Trophoblast cell (in vitro differentiated cells and primary cell): ENCODE measurements at places on chromosomes 16 and 17.
A peak's percentile ranks its signal among the peaks of the same experiment; 100 is the strongest.

DNA sequence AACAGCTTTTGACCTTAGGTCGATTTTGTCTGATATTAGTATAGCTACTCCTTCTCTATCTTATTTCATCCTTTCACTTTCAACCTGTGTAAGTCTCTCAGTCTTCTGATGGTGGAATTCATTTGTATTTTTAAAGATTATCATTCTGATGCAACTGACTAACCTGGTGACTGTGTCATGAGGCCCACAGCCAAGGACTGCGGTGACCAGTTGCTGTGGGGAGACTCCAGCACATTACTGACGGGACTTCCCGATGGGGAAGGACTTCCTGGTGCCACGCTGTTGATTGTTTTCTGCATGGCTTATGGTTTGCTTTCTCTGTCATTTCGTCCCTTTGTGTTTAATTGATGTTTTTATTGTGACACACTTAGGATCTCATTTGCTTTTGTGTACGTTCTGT, 34.2 kb downstream of the RMI2 start:
- no peaks in the 10 kb centered on the region for H3K4me1 ChIP-seq
- no peaks in the 10 kb centered on the region for H3K27me3 ChIP-seq
- no peaks in the 10 kb centered on the region for H3K36me3 ChIP-seq
- H3K27ac ChIP-seq, result no peak overlapping the region

DNA sequence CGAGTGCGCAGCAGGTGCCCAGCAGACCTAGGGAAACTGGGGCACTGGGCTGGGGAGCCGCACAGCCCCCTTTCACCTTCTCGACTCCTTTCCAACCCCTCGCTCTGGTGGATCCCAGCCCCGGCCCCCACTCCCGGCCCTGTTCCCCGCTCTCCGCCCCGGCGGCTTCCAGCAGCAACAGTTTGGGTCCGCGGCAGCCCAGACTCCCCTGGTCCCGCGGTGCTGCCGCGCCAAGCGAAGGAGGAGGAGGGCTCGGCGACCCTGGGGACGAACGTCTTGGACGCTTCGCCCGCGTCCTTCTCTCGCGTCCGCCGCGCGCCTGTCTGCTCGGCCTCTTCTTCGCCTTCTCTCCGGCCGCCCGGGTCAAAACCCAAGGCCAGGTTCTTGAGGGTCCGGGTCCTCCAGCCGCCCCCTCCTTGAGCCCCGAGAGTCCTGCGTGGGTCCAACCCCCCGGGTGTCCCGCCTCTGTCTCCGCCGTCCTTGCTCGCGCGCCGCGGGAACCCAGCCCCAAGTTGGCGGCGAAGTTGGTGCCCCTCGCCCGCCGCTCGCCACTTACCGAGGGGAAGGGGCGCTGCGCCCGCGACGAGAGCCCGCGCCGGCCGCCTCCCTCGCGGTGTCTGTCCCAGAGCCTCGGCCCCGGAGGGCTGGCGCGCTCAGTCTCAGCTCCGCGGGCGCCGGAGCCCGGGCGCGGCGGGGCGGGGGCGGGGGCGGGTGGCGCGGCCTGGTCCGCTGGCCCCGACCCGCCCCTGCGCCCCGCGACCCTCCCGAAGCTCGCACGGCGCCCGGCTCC, 1.4 kb upstream of the GRIN2C start:
- peaks cover 3% of the 10 kb centered on the region for H3K36me3 ChIP-seq
- DNase-seq, result no peak
- H3K27me3 ChIP-seq, result peaks cover 40% of the 10 kb centered on the region
- H3K27ac ChIP-seq, result no peak overlapping the region

- no peak overlapping the region for H3K27ac ChIP-seq
- H3K36me3 ChIP-seq, result no peaks in the 10 kb centered on the region
- no peak overlapping the region for H3K4me3 ChIP-seq
- peaks cover 14% of the 10 kb centered on the region for H3K4me1 ChIP-seq
- DNase-seq, result no peak
Observed at GRCh38 chr17:14311981-14312380, 11.1 kb downstream of the HS3ST3B1 start.

GRCh38 chr16:30665155-30665829, 7.1 kb downstream of the FBRS start:
- DNase-seq, result no peak
- H3K4me3 ChIP-seq, result no peak overlapping the region
- no peaks in the 10 kb centered on the region for H3K27me3 ChIP-seq
- peaks cover 96% of the 10 kb centered on the region for H3K36me3 ChIP-seq
- no peak overlapping the region for H3K27ac ChIP-seq

DNA sequence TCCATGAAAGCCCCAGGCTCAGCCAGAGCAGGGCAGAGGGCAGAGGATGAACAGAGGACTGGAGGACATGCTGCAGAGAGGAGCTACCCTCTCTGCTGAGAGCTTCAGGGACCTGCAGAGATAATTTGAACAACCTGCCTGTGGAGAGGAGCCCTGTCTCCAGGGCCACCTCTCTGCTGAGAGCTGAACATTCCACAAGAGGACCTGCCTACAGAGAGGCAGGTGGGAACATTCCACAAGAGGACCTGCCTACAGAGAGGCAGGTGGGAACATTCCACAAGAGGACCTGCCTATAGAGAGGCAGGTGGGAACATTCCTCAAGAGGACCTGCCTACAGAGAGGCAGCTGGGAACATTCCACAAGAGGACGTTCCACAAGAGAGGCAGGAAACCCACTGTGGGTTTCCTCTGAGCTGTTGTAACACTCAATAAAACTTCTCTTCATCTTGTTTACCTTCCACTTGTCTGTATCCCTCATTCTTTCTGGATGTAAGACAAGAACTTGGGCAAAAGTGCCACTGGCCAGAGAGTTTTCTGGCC, 551.9 kb upstream of the CA10 start:
- H3K36me3 ChIP-seq, result no peaks in the 10 kb centered on the region
- no peak overlapping the region for H3K27ac ChIP-seq
- H3K4me3 ChIP-seq, result no peak overlapping the region
- H3K4me1 ChIP-seq, result no peaks in the 10 kb centered on the region
- no peaks in the 10 kb centered on the region for H3K27me3 ChIP-seq
- DNase-seq, result peak; percentile 1

DNA sequence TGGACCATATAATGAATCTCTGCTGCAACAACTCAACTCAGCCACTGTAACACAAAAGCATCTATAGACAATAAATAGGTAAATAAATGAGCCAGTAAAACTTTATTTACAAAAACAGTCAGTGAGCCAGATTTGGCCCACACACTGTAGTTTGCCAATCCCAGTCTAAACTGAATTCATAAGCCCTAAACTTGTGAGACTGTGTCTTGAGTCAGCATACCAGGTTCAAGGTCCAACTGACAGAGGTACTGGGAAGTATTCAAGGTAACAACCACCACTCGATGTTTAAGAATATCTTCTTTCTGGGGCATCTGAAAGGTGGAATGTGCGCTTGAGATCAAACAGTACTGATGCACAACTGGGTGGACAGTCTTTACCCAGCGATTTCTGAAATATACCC, 94.2 kb downstream of the HELZ start:
- no peak for DNase-seq
- H3K36me3 ChIP-seq, result peaks cover 14% of the 10 kb centered on the region
- H3K27ac ChIP-seq, result no peak overlapping the region
- H3K27me3 ChIP-seq, result no peaks in the 10 kb centered on the region
- H3K4me1 ChIP-seq, result no peaks in the 10 kb centered on the region

DNA sequence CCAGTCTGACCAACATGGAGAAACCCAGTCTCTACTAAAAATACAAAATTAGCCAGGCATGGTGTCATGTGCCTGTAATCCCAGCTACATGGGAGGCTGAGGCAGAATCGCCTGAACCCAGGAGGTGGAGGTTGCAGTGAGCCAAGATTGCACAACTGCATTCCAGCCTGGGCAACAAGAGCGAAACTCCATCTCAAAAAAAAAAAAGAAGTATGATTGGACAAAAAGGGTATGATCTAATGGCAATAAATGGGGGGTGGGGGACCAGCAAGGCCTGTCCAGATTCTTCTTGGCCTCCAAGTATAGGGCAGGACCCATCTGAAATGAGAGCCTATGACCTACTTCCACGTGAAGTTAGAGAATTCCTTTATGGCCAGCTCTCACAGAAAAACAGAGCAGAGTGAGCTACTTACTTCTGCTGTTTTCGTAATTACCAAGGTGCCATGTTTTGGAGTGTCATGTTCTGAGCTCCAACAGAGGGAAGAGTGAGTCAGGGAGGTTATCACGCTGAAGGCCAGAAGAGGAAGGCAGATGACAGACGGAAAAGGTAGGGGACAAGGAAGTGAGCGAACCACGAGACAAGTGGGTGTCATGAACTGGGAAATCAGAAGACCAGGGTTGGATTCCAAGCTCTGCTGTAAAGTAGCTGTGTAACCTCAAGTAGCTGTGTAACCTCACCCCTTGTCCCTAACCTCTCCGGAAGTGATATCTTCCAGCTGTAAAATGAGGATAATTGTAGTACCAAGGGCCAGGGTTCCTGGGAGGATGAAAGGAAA, 3.6 kb upstream of the ZMYND15 start:
- peaks cover 16% of the 10 kb centered on the region for H3K4me1 ChIP-seq
- H3K4me3 ChIP-seq, result no peak overlapping the region
- H3K27ac ChIP-seq, result no peak overlapping the region
- peak; percentile 35 for DNase-seq
- peaks cover 3% of the 10 kb centered on the region for H3K36me3 ChIP-seq
- peaks cover 31% of the 10 kb centered on the region for H3K27me3 ChIP-seq

DNA sequence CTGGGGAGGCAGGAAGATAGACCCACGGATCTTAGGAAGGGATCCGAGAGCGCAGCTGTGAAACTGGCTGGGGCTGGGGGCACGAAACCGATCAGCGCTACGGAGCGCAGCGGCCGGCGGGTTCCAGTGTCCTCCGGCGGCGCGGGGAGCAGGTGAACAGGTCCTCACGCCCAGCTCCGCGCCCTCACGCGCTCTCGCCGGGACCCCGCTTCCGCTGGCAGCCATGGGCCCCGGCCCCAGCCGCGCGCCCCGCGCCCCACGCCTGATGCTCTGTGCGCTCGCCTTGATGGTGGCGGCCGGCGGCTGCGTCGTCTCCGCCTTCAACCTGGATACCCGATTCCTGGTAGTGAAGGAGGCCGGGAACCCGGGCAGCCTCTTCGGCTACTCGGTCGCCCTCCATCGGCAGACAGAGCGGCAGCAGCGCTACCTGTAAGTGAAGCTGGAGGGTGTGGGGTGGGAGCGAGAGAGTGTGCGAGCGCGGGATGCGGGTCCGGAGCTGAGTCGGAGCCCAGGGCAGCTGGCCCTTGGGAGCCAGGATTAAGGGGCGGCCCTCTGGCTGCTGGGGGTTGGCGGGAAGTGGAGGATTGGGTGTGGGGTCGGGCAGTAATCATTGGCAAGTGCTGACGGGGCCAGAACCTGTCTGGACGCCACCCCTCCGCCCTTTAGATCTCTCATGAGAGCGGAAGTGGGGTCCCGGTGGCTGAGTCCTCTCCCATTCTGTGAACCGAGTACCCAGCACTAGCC, 479 bp downstream of the ITGA3 start:
- peaks cover 56% of the 10 kb centered on the region for H3K4me1 ChIP-seq
- H3K27ac ChIP-seq, result peak overlapping the region; percentile 78
- H3K36me3 ChIP-seq, result peaks cover 2% of the 10 kb centered on the region
- H3K4me3 ChIP-seq, result peak overlapping the region; percentile 80
- H3K27me3 ChIP-seq, result no peaks in the 10 kb centered on the region
- peak; percentile 89 for DNase-seq

- H3K36me3 ChIP-seq, result no peaks in the 10 kb centered on the region
- no peaks in the 10 kb centered on the region for H3K27me3 ChIP-seq
- H3K4me3 ChIP-seq, result no peak overlapping the region
- H3K4me1 ChIP-seq, result peaks cover 5% of the 10 kb centered on the region
- no peak for DNase-seq
Observed at GRCh38 chr17:35808240-35808961, 883 bp upstream of the TAF15 start.

- no peak overlapping the region for H3K27ac ChIP-seq
- H3K4me3 ChIP-seq, result no peak overlapping the region
- DNase-seq, result no peak
- peaks cover 8% of the 10 kb centered on the region for H3K4me1 ChIP-seq
Observed at GRCh38 chr17:78872486-78872885, 30.5 kb downstream of the CEP295NL start.

DNA sequence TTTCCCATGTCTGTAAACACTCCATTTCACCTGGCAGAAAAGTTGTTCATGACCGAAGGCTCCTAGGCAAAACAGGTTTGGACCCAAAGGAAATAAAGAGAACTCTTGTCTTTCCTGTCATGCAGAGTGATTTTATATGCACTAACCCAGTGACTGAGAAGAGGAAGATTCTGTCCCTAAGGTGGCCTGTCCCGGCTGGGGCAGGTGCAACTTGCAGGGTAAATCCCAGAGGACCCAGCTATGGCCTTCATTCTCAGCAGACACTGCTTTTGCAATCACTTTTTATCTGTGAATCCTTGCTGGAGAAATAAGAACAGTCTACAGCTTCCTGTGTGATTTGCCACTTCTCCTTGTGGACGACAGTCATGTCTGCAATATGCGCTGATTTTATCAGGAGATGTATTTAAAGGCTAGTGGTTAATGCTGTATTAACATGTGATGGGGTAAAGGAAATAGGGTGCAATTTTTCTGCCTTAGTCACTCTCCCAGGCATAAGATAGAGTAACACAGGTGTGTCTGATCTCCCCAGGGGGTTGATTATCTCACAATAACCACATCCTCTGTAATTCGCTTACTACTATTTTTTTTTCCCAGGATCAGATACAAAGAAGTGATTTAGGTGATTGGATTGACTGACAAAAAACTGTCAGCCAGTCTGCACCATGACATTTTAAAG, 696.8 kb upstream of the SOX9 start:
- no peaks in the 10 kb centered on the region for H3K27me3 ChIP-seq
- no peaks in the 10 kb centered on the region for H3K36me3 ChIP-seq
- H3K4me1 ChIP-seq, result no peaks in the 10 kb centered on the region
- H3K4me3 ChIP-seq, result no peak overlapping the region

GRCh38 chr17:75267153-75267410, 3.9 kb downstream of the MIF4GD start:
- no peak for DNase-seq

DNA sequence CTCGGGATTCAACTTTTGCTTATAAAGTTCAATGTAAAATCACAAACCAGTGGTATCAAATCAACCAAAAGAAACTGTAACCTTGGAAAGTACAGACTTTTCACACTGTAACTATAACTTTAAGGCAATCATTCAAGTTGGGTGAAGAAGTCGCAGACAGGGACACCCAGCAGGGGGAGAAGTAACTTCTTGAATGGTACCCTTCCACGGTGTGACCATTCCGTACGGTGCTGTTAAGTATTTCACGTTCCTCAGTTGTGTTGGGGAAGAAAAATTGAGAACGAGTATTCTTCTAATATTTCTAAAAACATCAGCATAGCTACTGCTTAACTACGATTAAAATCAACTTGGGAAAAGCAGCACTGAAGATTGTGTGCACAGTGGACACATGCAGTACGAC, 55.8 kb downstream of the MYH10 start:
- peaks cover 14% of the 10 kb centered on the region for H3K36me3 ChIP-seq
- H3K4me3 ChIP-seq, result no peak overlapping the region
- no peaks in the 10 kb centered on the region for H3K27me3 ChIP-seq
- no peak overlapping the region for H3K27ac ChIP-seq
- DNase-seq, result peak; percentile 49
- H3K4me1 ChIP-seq, result no peaks in the 10 kb centered on the region

GRCh38 chr17:79645777-79646088, 34.9 kb upstream of the RBFOX3 start:
- no peaks in the 10 kb centered on the region for H3K4me1 ChIP-seq
- no peaks in the 10 kb centered on the region for H3K27me3 ChIP-seq
- H3K36me3 ChIP-seq, result no peaks in the 10 kb centered on the region
- DNase-seq, result no peak
- no peak overlapping the region for H3K27ac ChIP-seq
- no peak overlapping the region for H3K4me3 ChIP-seq

GRCh38 chr17:41513168-41513547, 5.5 kb downstream of the KRT15 start:
- H3K27me3 ChIP-seq, result no peaks in the 10 kb centered on the region
- H3K27ac ChIP-seq, result no peak overlapping the region
- no peak overlapping the region for H3K4me3 ChIP-seq
- no peaks in the 10 kb centered on the region for H3K36me3 ChIP-seq
- no peak for DNase-seq

GRCh38 chr16:68219725-68220351, 16.1 kb downstream of the ESRP2 start:
- no peaks in the 10 kb centered on the region for H3K36me3 ChIP-seq
- H3K4me3 ChIP-seq, result no peak overlapping the region
- DNase-seq, result peak; percentile 20
- no peaks in the 10 kb centered on the region for H3K4me1 ChIP-seq
- no peak overlapping the region for H3K27ac ChIP-seq
